ENCODE measurements at places on chromosomes 16 and 17. TPM values are rescaled to one million over a fixed set of nuclear protein-coding genes. Genes with fewer than 3 reads are reported as not detected.

Gene KRTAP17-1
- not detected for total RNA-seq

Gene ACAP1
- total RNA-seq: 3.7 TPM

Gene KCNAB3
- 1.9 TPM for total RNA-seq

Gene RNF227
- 1.1 TPM for total RNA-seq

Gene BEAN1
- total RNA-seq: 7.1 TPM
